ENCODE measurements at places on chromosomes 13 and 19.

DNA sequence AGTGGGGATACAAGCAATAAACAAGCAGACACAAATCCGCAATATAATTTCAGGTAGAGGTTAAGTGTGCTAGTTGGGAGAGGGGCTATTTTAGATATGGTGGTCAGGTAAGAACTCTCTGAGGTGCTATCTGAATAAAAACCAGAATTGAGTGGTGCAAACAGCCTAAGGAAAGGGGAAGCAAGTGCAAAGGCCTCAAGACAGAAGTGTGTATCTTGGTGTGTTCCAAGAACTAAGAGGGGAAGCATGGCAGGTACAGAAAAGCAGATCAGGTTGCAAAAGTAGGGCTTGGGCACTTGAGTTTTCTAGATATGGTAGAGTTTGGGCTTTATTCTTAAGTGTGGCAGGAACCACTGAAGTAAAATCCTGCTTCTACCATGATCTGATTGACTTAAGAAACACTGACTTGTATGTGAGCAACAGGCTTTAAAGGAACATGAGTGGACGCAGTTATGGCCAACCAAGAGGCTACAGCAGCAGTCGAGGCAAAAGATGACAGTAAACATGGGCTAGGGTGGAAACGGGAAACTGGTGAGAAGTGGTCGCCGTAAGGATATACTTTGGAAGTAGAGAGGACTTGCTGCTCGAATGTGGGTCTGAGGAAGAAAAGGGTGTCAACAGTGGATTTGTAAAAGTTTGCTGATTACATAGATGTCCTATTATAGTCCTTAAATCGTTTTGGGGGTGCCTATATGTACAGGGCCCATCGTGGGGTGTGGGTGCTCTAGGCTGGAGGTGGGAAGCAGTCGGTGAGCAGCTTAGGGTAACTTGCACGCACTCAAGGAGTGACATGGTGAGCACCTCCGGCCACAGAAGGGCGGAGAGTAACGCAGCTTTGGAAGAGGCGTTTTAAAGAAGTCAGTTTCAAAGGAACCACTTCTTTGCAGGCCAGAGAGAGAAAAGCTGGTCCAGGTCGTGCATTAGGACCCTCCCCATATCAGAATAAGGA, 677 bp downstream of the TGDS start:
- DNase-seq = no peak

DNA sequence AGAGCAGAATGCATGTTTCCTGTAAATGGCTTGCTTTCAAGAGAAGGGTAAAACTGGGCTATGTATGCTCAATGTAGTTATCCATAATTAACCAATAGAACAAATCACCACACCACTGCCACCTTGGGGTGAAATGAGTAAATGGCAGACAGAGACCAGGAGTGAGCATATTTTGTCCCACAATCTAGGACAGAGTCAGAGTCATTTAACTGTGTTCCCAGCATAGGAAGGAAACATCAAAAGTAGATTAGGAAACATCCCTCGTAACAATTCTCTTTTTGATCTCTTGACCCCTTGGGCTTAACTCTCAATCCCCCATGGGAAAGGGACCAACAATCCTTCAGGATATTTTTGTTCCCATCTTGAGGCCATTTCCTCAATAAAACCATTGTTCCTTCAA, 224.8 kb downstream of the NHLRC3 start:
- peak; percentile 16 for DNase-seq

DNA sequence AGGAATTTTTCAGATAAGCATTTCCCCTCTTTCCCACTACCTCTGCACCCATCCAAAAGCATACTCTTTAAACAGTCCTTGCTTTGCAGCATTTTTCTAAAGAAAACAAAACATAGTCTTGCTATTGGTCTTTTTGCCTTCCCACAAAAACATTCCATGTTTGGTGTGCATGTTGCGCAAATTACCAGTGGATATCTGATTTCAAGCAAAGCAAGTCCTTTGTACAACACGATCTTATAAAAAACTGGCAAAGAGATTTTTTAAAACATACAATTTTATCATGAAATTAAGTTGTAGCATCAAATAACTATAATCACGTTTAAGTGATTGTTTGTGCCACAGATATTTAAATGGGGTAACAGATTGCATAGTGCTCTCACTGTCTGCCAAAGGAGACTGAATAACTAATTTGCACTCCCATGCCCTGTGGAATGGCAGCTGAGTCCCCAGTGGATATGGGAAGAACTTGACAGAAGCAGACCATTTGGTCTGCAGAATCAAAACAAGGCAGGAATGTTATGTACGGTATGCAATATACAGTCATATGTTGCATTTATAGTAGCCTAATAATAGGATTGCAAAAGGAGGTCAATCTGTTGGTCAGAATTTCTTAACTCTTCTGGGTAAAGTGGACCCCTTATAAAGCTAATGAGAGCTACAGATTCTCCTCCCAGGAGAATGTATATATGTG, 285.7 kb downstream of the TBC1D4 start:
- DNase-seq = no peak

- no peak for DNase-seq
Observed at GRCh38 chr19:3722443-3723109, 14.4 kb downstream of the TJP3 start.

GRCh38 chr19:30371161-30371836, 885 bp upstream of the ZNF536 start:
- DNase-seq = peak; percentile 61

DNA sequence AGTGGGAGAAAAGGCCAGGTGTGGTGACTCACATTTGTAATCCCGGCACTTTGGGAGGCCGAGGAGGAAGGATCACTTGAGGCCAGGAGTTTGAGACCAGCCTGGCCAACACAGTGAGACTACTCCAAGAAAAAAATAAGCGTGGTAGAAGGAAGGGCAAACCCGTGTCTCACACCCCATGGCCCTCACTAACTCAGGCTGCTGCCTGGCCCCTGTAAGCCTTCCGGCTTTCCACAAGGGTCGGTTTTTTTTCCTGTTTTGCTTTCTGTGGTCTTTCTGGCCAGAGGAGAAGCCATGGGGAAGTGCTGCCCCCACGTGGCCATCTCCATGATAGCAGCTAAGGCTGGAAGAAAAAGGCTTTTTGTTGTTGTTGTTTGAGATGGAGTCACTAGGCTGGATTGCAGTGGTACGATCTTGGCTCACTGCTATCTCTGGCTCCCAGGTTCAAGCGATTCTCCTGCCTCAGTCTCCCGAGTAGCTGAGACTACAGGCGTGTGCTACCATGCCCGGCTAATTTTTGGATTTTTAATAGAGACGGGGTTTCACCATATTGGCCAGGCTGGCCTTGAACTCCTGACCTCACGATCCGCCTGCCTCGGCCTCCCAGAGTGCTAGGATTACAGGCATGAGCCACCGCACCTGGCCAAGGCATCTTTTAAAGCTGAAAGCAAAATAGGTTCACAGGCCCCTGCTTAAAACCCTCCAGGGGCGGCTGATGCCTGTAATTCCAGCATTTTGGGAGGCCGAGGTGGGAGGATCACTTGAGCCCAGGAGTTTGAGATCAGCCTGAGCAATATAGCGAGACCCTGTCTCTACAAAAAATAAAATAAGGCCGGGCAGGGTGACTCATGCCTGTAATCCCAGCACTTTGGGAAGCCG, 7.5 kb upstream of the ARHGEF18 start:
- DNase-seq = peak; percentile 59

DNA sequence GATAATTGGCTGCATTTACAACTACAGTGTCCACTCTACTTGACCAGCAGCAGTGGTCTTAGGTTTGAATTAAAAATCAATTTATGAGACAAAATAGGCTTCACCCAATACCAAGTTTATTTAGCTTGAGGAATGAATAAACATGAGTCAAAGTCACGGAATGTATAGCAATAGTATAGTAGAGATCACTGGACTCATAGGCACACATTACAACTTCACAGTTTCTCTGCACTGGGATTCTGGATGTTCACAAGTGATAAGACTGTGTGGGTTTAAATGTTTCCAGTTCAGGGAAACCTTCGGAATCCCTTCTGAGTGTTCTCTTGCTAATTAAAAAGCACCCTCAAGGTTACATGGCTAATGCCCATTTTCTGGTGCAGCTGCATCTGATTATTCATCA, 1064.9 kb downstream of the SLITRK5 start:
- no peak for DNase-seq

DNA sequence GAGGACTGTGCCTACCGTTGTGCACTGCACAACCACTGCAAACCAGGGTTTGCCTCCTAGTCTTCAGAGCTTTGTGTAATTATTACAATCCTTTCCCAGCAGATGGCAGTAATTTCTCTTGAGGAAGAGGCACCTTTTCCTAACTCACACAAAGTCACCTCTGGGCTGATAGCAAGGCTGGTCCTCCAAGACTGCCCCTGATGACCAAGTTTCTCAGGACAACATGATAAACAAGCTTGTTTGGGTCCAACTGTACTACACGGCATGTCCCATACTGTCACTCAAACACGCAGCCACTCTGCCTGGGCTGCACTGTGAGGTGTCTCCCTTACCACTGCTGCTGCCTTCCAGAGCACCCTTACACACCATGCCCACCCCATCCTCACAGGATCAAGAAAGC, 39.3 kb downstream of the RFXAP start:
- peak; percentile 33 for DNase-seq

DNA sequence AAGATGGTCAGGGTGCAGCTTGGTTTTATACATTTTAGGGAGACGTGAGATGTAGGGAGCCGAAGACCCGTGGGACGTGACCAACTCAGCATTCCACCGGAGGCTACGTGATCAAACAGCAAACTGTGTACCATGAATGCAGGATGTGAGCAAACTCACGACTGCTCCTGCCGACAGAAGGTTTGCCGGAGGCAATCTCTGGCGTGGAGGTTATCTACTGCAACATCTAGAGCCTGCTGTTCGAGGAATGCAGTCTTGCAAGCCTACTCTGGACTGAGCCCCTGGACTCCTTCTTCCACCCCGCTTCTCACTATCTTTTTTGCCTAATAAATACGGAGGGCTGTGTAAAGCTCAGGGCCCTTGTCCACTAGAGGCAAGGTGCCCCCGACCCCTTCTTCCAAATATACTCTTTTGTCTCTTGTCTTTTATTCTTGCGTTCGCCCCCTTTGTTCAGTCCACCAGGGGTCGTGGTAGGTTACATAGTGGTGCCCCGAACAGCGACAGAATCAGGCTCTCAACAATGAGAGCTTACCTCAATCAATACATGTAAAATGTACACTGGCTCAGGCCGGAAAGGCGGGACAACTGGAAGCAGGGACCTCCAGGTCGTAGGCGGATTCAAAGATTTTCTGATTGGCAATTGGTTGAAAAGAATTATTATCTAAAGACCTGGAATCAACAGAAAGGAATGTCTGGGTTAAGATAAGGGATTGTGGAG, 8.9 kb upstream of the OR1I1 start:
- DNase-seq = no peak

DNA sequence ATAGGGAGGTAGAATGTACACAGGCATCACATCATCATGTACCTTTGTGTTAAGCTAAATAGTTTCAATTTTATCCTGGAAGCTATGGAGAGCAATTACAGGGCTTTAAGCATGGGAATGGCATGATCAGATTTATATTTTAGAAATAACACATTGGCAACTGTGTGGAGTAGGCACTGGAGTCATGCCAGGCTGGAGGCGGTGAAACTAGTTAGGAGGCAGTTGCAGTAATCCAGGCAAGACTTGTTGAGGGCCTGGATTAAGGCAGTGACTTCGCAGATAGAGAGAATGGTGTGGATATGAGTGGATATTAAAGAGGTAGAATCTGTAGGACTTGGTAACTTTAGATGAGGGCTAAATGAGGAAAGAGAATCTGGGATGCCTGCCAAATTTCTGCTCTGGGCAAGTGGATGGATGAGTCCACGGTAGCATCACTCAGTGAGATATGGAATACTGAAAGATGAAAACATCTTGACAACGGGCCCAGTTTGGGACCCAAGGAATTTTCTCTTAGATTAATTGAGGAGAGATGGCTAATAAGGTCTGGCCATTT, 506.2 kb downstream of the FGF9 start:
- DNase-seq = no peak

DNA sequence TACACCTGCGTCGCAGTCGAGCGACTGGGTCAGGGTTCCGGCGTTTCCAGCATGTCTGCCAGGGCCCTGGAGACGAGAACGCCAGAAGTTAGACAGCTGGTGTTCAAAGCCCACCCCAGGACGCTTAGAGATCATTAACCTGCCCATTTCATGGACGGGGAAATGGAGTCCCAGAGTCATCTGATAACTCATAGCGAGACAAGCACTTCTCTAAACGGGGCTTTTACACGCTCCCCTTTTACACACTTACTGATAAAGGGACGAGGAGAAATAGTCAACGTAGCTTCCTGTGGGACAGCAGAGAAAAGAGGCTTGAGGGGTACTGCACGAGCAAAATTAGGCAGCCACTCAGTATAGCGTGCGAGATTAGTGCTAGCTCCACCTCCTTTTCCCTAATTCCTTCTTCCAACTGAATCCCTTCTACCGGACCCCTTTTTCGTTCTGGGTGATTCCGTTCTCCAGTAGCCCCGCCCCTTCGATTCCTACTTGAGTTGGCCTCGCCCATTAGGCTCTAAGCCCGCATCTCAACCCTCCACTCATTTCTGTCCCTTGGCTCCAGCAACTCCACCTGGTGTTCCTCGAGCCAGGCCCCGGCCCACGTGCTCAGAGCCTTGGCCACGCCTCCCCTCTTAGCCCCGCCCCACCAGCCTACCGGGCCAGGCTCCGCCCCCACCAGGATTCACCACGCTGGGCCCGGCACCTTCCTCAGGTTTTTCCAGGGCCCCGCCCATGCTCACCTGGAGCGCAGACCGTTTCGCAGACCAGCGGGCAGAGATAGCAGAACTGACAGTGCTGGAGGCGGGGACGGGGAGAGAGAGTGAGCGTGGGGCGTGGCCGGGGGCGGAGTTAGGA, 3.7 kb downstream of the HRC start:
- peak; percentile 68 for DNase-seq

GRCh38 chr19:35112995-35113688, 2.5 kb upstream of the FXYD3 start:
- no peak for DNase-seq

GRCh38 chr13:105907319-105908019, 628.0 kb downstream of the EFNB2 start:
- DNase-seq = no peak

DNA sequence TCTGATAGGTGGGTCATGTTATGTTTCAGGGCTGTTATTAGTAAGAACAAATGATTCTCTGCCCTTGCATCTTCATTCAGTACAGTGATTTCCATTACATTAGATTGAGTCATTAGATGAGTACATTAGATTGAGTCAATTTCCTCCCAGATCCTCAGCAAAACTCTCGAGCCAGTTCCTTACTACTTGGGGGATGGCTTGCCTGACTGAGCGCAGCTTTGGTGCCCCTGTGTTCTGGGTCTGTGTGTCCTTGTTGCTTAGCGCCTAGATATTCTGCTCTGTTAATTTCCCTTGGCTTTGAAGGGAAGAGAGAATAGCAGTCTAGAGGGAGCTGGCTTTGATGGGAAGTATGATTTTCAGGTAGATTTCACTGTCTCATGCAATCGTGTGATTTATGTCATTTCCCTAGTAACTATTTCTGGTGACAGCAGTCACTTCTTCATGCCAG, 19.1 kb upstream of the SCEL start:
- no peak for DNase-seq

DNA sequence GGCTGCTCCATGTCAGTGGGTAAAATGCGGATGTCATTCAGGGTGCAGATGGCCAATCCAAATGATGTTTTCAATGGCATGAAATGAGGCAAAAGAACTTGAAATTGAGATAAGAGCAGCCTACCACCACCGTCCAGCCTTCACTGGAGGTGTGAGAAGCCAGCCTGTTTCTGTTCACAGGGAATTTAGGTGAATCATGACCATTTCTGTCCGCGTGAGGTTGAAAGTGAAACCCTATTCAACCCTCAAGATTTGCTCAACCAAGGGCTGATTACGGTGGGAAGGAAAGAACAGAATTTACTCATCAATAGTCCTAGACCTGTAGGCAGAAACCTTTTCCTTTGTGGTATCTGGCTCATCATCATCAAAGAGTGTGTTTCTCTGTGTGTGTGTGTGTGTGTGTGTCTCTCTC, 370.7 kb downstream of the COG6 start:
- DNase-seq = no peak

- peak; percentile 3 for DNase-seq
Observed at GRCh38 chr13:39451301-39451700, 151.7 kb downstream of the LHFPL6 start.

All from NCI-H1105 (cell line).